A549 treated with GW870086 at 1 μM for 4 hours (cell line): ENCODE measurements at places on chromosomes 13 and 19. TPM values are rescaled to one million over a fixed set of nuclear protein-coding genes. Genes with fewer than 3 reads are reported as not detected.

The NDUFB7 gene
- 181 to 199 TPM (median 193 TPM) in 5 replicates for total RNA-seq

The PODNL1 gene
- 0.71 to 1.5 TPM (median 1.4 TPM) in 5 replicates for total RNA-seq

The ERICH6B gene
- total RNA-seq = not detected in 5 replicates

The ZNF285 gene
- 1.7 to 2.5 TPM (median 2.4 TPM) in 5 replicates for total RNA-seq

The SPRY2 gene
- total RNA-seq = 11.5 to 16.3 TPM (median 13.9 TPM) in 5 replicates

The OVOL3 gene
- 0.24 to 0.36 TPM in 2 of 5 replicates, not detected in the others for total RNA-seq

The BTBD2 gene
- total RNA-seq = 34.4 to 46.3 TPM (median 43.0 TPM) in 5 replicates

The ACER1 gene
- not detected in 5 replicates for total RNA-seq

The SH2D3A gene
- 17.4 to 19.4 TPM (median 18.3 TPM) in 5 replicates for total RNA-seq

The KLK6 gene
- total RNA-seq = 0.15 to 1.5 TPM (median 0.28 TPM) in 5 replicates

The VSIG10L gene
- total RNA-seq = 10.7 to 14.9 TPM (median 14.4 TPM) in 5 replicates

The PGLYRP2 gene
- not detected in 5 replicates for total RNA-seq

The TMPRSS9 gene
- 0.03 to 0.42 TPM in 2 of 5 replicates, not detected in the others for total RNA-seq

The GTF2F1 gene
- total RNA-seq = 50.9 to 59.6 TPM (median 56.0 TPM) in 5 replicates

The RAB4B gene
- 14.1 to 21.1 TPM (median 18.3 TPM) in 5 replicates for total RNA-seq

The LILRB3 gene
- 0.20 to 0.59 TPM (median 0.31 TPM) in 5 replicates for total RNA-seq

The RFX2 gene
- total RNA-seq = 5.7 to 8.8 TPM (median 7.2 TPM) in 5 replicates

The GJA3 gene
- total RNA-seq = 0.75 to 1.2 TPM (median 1.1 TPM) in 5 replicates

The ATP4A gene
- total RNA-seq = 0.10 TPM in 1 of 5 replicates, not detected in the others

The KLF16 gene
- 20.1 to 29.5 TPM (median 25.5 TPM) in 5 replicates for total RNA-seq

The PNMA8A gene
- total RNA-seq = 9.3 to 10.4 TPM (median 10.0 TPM) in 5 replicates

The KLHL1 gene
- not detected in 5 replicates for total RNA-seq
